ENCODE measurements at places on chromosomes 2 and 18.

DNA sequence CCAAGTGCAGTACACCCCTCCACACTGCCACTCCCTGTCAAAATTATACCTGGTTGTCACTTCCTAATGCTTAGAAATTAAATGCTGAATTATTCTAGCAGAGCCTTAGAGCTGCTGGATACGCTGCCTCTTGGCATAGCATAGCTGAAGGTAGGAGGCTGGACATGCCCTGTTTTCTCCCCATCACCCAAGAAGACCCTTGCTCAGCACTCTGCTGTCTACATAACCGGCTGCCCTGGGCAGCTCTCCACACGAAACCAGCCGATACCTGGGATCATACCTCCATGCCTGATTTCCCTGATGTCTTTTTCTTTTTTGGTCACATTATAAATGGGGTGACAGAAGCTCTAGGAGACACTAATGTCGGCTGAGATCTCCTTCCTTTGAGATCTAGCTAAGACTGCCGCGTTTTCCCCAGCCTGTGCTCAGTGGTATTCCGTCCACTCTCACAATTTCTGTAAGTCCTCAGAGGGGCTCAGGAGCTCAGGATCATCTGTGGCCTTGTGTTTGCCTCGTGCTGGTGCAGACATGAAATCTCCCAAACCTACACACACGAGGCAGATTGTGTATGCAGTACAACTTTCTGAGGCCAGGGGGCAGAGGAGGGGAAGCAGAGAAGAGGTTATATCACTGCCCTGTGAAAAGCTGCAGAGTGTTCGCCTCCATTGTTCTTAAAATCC is 13.5 kb upstream of the ZAP70 start:
- no peaks in the 10 kb centered on the region for H3K4me1 ChIP-seq
- no peak overlapping the region for H3K4me3 ChIP-seq
- H3K27me3 ChIP-seq = no peaks in the 10 kb centered on the region
- DNase-seq = no peak

DNA sequence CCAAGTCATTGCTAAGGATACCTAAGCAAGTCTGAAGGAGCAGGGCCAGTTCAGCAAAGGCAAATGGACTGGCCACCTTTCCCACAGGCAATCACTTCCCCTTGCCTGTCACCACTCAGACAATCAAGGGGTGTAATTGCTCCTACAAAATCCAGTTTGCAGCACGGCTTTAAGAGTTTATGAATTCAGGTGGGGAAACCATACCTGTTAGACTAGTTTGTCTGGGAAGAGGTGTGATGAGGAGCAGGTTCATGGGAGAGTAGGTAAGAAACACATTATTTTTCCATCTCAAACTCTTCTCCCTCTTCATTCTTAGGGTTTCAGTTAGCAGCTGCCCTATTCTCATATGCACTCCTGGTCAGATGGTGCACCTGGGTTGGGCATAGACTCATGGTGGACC is 102.5 kb downstream of the EVA1A start:
- no peak overlapping the region for H3K4me3 ChIP-seq
- no peak overlapping the region for H3K27ac ChIP-seq
- no peaks in the 10 kb centered on the region for H3K4me1 ChIP-seq

DNA sequence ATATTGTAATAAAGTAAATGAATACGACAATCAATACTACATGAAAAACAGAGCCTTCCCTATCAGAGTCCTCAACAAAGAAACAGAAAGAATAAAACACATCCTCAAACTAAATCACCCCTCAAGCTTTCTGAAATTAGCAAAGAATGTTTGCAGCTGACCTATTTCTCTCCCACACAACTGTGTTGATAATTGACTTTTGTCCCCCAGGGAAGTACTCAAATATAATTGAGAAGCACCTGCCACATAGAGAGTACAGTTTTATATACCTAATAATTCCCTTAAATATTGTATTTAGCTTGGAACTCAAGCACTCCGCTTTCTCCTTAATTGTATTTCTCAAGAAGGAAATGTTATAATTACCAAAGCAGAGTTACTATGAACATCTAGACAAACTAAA is 12.6 kb downstream of the CACNB4 start:
- H3K27me3 ChIP-seq = no peaks in the 10 kb centered on the region
- no peak for DNase-seq
- no peak overlapping the region for H3K27ac ChIP-seq
- H3K4me1 ChIP-seq = no peaks in the 10 kb centered on the region
- H3K36me3 ChIP-seq = no peaks in the 10 kb centered on the region

- no peak for DNase-seq
- no peak overlapping the region for H3K27ac ChIP-seq
- H3K4me1 ChIP-seq = no peaks in the 10 kb centered on the region
- no peaks in the 10 kb centered on the region for H3K36me3 ChIP-seq
- no peaks in the 10 kb centered on the region for H3K27me3 ChIP-seq
Observed at GRCh38 chr18:47794725-47795433, 135.6 kb downstream of the SMAD2 start.

GRCh38 chr18:62634458-62634857 is 80.9 kb upstream of the PHLPP1 start:
- no peaks in the 10 kb centered on the region for H3K4me1 ChIP-seq
- H3K4me3 ChIP-seq = no peak overlapping the region
- H3K36me3 ChIP-seq = no peaks in the 10 kb centered on the region
- no peak for DNase-seq

DNA sequence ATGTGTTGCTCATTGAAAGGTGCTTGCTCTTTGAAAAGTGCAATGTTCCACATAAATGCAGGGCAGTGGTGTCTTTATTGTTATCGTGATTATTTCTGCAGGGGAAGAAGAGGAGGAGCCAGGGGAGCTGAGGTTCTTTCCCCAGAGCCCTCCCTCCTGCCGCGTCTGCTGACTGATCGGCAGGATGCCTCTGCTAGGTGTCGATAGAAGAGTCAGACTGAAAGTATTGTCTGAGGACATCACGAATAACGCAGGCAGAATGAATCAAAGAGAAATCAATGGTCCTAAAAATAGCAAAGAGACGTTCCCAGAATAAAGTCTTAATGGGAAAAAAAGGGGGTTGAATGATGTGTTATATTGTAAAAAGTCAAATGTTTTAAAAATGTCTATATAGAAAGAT is 47.4 kb upstream of the SIX3 start:
- no peak for DNase-seq
- no peaks in the 10 kb centered on the region for H3K27me3 ChIP-seq
- no peaks in the 10 kb centered on the region for H3K4me1 ChIP-seq
- H3K4me3 ChIP-seq = no peak overlapping the region
- H3K27ac ChIP-seq = no peak overlapping the region

DNA sequence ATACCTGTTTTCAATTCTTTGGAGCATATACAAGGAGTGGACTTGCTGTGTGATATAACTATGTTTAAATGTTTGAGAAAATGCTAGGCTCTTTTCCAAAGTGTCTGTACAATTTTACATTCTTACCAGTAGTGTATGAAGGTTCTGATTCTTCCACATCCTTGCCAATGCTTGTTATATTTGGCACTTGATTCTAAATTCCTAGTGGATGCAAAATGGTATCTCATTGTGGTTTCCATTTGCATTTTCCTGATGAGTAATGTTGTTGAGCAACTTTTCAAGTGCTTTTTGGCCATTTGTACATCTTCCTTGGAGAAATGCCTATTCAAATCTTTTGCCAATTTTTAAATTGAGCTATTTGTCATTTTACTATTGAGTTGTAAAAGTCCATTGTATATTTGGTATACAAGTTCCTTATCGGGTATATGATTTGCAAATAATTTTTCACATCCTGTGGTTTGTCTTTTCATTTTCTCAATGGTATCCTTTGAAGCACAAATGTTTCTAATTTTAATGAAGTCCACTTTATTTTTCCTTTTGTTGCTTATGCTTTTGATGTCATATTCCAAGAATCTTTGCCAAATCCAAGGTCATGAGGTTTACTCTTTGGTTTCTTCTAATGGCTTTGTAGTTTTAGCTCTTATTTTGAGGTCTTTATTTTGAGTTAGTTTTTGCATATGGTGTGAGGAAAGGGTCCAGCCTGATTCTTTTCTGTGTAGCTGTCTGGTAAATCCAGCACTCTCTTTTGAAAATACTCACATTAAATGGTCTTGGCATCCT is 33.2 kb upstream of the CWC22 start:
- no peak overlapping the region for H3K4me3 ChIP-seq
- no peak for DNase-seq
- no peak overlapping the region for H3K27ac ChIP-seq
- no peaks in the 10 kb centered on the region for H3K4me1 ChIP-seq
- H3K27me3 ChIP-seq = peaks cover 5% of the 10 kb centered on the region

GRCh38 chr2:165864296-165864695 is 70.2 kb upstream of the GALNT3 start:
- no peak overlapping the region for H3K27ac ChIP-seq
- no peak overlapping the region for H3K4me3 ChIP-seq
- DNase-seq = no peak
- no peaks in the 10 kb centered on the region for H3K36me3 ChIP-seq
- H3K4me1 ChIP-seq = no peaks in the 10 kb centered on the region
- H3K27me3 ChIP-seq = no peaks in the 10 kb centered on the region

- no peaks in the 10 kb centered on the region for H3K27me3 ChIP-seq
- H3K27ac ChIP-seq = no peak overlapping the region
- DNase-seq = no peak
- no peaks in the 10 kb centered on the region for H3K4me1 ChIP-seq
- no peak overlapping the region for H3K4me3 ChIP-seq
Observed at GRCh38 chr2:88955607-88956006, 264.1 kb downstream of the RPIA start.

DNA sequence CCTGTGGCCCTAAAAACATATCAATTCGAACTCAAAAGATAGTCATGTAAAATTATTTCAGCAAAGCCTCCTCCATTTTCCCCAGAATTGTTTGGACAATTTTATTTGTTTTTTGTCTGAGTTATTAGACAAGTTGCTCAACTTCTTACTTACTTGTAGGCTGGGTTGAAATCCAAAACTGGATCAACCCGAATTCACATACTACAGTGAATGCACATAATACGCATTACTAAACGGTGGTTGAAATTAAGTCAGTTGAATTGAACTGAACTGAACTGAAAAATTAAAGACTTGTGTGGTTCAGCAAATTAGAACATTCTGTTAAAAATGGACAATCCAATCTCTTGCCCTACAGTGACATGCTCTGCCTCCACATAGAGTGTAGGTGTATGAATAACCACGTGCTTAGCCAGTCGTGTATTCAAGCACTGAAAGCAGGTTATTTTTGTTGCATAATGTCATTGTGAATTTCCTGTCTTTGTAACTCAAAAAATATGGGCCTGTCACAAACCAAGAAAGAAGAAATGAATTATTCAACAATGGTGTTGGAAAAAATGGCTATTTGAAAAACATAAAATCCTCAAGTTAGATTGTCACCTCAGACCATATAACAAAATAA is 441.0 kb downstream of the TXNL1 start:
- H3K36me3 ChIP-seq = no peaks in the 10 kb centered on the region
- H3K4me3 ChIP-seq = no peak overlapping the region
- H3K27me3 ChIP-seq = no peaks in the 10 kb centered on the region
- no peak for DNase-seq
- no peaks in the 10 kb centered on the region for H3K4me1 ChIP-seq

- no peaks in the 10 kb centered on the region for H3K27me3 ChIP-seq
- H3K27ac ChIP-seq = no peak overlapping the region
- H3K4me1 ChIP-seq = peaks cover 14% of the 10 kb centered on the region
- no peak overlapping the region for H3K4me3 ChIP-seq
Observed at GRCh38 chr2:88236666-88237065, 66.5 kb downstream of the THNSL2 start.

Data from naive thymus-derived CD4-positive, alpha-beta T cell (primary cell).